Endothelial cell (in vitro differentiated cells): ENCODE measurements at places on chromosomes 4 and X.

DNA sequence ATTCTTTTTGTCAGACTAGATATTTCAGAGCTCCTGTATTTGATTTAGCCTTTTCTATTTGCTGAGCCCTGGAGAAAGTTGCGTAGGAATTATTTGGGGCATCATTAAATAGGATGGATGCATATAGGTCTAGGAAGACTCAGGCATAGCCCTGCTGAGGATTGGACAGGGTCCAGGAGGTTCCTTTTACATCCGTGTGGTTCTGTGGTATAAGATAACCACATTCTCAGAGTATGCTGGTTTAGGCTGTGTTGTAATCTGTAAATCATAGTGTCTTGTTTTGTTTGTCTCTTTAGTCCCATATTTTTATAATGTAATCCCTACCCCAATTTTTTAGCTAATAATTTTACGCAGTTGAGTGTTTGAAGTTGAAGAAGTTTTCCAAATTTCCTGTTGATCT, 513.7 kb downstream of the RPA4 start:
- no peak for DNase-seq

- DNase-seq, result peak; percentile 31
Observed at GRCh38 chrX:136168929-136169735, 21.8 kb downstream of the FHL1 start.

DNA sequence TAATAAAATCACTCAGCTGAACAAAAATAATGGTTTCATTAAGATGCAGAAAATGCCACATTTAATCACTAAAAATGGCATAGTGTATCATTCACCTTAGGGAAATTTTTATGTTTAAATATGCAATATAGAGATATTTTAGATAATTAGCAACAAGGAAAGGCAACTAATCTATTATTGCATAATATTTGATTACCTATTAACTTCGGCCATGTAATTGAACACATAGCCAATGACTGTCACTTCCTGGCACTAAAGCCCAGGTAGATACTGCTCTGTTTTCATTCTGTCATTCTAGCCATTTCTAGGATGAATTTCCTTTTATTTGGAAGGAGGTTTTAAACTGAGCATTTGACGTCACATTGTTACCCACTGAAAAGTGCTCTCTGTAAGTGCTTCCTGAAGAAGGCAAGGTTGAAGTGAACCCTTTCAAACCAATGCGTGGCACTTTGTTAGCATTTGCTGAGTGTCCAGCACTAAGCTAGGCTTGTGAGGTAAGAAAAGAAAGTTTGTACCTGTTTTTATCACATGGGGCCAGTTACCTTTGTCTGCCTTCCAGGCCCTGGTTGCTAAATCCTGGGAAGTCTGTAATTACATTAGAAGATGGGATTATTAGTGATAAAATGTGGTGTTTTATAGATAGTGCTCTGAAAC, 67.8 kb upstream of the LSM6 start:
- no peak for DNase-seq

GRCh38 chr4:38920677-38921076, 53.1 kb downstream of the FAM114A1 start:
- DNase-seq, result no peak

DNA sequence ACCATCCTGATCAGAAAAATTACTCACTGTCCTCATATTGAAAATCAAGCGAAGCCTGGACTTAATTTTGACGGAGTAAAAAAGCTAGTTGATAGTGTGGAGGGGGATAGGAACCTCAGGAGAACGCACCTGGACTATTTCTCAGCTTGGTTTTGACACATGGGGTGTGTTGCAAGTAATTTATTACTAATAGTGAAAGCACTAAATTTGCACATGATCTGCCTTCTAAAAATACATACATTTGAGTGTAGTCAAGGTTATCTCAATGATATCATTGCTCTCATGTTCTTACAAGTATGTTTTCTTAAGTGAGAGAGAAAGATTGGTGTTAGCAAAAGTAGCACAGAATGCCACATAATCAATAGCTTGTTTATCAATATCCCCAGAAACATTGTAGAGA, 29.5 kb downstream of the LRIT3 start:
- DNase-seq, result no peak

DNA sequence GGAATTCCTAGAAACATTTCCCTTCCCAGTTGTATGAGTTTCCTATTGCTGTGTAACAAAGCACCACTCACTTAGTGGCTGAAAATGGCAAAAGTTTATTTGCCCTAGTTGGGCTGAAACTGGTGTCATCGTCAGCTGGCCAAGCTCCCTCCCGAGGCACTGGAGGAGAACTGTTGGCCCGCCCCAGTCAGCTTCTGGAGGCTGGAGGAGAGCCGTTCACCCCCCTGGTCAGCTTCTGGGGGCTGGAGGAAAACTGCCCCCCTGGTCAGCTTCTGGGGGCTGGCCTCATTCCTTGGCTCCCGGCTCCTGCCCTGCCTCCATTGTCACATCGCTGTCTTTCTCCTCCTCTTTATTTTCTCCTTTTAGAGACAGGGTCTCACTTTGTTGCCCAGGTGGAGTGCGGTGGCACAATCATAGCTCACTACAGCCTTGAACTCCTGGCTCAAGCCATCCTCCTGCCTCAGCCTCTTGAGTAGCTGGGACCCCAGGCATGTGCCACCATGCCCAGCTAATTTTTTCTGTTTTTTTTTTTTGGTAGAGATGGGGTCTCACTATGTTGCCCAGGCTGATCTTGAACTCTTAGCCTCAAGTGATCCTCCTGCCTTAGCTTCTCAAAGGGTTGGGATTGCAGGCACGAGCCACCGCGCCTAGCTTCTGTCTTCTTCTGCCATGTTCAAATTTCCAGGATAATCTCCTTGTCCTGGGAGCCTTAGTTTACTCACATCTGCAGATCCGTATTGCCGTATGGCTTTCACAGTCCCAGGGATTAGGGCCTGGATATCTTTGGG, 3.2 kb downstream of the RGS12 start:
- DNase-seq, result no peak

- no peak for DNase-seq
Observed at GRCh38 chrX:103513476-103514108, 5.7 kb downstream of the RAB40A start.
